ENCODE measurements at places on chromosomes 5 and 9.

DNA sequence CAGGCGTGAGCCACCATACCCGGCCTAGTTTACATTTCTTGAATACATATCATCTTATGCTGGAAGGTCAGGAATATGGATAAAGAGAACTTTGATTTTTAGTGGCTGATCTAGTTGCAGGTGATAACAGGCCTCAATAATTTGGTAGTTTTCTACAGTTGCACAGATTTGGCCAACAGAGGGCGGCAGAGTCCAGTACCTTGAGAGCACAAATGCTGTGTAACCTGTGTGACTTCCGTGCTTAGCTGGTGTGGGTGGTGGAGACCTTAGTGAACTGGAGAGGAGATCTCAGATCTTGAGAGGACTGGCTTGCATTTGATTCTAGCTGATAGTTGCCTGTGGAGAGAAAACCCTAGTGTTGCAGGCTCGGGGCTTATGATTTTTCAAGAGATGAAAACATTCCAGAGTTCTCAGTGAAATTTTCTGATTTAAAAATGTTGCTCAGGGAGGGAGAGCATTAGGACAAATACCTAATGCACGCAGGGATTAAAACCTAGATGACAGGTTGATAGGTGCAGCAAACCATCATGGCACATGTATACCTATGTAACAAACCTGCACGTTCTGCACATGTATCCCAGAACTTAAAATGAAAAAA is 17.4 kb upstream of the GPR151 start:
- DNase-seq = peak; percentile 33

GRCh38 chr5:136039202-136039601 is 10.4 kb downstream of the TGFBI start:
- no peak for DNase-seq

DNA sequence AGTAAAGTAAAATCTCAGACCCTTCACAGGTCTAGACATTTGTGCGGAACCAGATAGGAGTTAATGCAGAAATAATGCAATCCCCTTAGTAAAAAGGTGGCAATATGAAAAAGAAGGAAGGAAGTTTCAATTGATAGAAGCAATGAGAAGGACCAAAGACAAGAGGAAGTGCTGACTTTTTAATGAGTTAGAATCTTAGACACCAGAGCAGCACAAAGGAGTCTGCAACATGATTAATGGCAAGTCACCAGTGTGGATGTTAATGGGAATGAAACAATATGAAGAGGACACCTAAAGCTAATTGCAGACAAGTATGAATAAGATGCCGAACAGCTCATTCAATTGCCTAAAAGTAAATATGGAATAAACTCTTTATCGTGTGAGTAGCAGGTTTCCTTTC is 50.9 kb downstream of the MEGF9 start:
- no peak for DNase-seq

DNA sequence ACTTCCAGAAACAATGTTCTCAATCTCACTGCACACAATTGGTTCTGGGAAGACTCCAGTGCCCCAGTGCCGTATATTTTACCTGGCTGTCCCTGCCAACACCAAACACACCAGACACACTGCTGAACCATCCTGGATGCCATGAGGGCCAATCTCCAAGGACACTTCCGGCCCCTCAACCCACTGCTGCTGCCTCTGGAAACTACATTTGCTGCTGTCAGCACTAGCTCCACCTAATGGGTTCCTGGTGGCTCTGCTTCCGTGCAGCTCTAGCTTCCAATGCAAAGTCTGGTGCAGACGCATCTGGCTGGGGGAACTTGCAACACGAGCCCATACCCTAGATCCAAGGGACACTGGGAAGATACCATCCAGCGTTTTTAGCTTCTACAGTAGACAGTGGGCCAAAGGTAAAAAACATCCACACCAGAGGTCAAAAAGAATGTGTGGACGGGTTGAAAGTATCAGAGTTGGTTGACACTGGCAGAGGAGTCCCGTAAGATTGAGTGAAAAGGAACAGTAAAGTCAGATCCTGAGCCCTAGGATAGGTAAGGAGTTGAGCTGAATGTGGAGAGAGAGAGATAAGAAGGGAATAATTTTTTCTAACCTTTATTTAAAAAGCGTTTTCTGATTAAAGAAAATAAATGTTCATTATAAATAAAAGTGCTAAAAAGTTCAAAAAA is 99.7 kb upstream of the KIF2A start:
- DNase-seq = no peak

GRCh38 chr5:126707080-126707479 is 69.9 kb upstream of the LMNB1 start:
- no peak for DNase-seq

DNA sequence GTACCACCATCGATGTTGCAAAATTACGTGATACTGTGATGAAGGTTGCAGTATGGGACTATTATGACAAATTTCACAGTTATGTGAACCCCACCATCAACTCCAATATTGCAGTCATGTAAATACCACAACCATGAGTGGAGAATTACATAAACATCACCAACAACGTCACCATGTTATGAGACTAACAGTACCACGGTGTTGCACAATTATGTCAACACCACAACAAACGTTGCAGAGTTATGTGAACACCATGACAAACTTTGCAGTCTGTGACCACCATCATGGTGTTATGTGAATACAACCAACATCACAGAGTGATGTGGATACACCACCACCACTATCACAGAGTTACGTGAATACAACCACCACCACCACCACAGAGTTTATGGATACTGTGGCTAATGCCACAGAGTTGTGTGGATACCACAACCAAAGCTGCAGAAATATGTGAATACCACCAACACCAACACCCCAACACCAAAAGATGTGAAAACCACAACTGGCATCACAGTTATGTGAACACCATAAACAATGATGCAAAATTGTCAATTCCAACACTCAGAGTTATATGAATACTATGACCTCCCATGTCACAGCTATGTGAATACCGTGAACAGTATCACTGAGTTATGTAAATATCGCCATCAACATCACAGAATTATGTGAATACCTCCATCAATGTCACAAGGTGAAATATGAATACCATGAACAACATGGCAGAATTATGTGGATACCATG is 62.4 kb downstream of the SHC3 start:
- DNase-seq = no peak

DNA sequence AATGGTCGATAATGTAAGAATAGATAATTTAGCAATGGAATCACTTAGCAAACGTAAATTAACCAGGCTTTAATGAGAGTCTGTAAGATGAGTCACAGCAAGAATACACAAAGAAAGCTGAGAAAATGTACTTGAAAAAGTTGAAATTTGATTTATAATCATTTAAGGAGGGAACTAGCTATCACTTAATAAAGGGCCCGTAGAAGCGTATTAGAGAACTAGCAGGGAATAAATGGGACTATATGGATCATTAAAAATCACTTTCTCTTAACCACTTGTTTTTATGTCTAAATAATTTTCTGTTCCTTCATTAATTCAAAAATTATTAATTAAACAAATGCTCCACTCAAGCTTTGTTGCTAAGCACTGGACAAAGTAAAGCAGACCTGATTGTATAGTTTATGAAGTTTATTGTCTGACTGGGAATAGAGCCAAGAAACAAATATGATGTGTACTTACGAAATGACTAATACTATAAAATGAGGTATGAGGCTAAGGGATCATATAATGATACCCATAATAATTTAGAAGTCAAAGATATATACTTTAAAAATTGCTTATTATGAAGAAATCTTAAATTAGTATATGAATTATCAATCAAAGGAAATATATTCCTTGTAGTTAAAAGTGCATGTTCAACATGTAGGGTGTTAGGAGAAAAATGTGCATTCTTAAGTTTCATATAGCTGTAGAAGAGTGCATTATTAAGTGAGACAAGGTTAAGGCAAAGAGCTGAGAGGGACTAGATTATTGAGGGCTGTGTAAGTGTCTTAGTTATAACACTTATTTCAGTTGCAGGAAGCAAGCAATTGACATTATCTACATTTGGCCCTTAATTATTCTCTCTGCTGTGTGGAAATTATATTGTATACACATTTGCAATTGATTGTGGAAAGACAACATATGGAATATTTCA is 196.8 kb downstream of the PRDM9 start:
- DNase-seq = no peak

- DNase-seq = no peak
Observed at GRCh38 chr5:136166909-136167308, 26.1 kb downstream of the SMIM32 start.

DNA sequence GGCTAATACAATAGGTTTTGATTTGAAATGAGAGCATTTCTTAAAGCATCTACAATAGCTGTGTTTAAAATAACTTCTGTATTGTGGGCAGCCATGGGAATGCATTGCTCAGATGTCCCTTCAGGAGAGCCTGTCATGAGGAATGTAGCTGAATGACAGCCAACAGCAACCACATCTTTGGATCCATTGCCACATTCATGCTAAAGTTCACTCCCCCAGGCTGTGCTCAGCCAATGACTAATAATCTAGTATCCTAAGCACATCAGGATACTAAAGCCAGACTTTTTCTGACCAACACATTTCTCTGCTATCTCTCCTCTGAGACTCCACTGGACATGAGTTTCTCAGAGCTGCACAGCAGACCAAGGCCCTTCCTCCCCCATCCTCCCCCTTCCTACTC is 45.5 kb downstream of the HTR1A start:
- peak; percentile 45 for DNase-seq

GRCh38 chr5:69238760-69239251 is 4.1 kb downstream of the CDK7 start:
- DNase-seq = no peak

- DNase-seq = no peak
Observed at GRCh38 chr5:77861576-77861975, 85.4 kb upstream of the TBCA start.

GRCh38 chr5:171386006-171386671 is 1.5 kb upstream of the NPM1 start:
- DNase-seq = no peak

DNA sequence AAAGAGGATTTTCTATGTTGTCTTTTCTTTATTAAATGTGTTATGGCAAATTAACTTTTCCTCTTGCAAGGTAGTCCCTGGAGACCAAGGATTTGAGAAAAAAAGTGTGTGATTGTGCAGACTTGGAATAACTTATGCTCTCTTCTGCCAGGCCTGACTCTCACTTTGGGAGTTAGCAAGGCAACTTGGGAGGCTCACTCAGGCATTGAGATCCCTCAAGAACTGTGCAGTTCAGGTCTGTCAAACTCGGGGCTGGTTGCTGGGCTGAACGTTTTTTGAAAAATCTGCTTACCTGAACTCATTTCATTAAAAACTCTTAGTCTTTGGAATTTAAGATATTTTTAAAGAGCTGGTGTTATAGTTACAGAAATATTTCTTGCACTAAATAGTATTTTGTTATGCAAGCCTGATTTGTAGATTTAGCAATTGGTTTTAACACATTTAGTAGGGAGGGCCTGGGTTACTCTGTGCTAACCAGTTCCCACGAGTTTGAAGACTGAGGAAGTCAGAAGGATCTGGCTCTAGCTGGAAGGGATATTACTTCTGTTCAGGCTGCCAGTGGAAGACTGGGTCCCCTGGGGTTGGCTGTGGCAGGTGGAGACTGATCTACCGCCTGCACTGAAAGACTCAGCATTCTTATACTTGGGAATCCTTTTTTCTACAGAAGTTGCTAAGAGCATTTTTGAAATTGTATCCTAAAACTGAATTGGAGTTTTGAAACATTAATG is 150.4 kb upstream of the PCSK5 start:
- DNase-seq = no peak

- no peak for DNase-seq
Observed at GRCh38 chr9:15541872-15542271, 11.0 kb upstream of the CCDC171 start.

GRCh38 chr9:72996684-72997314 is 43.9 kb upstream of the ALDH1A1 start:
- DNase-seq = no peak

DNA sequence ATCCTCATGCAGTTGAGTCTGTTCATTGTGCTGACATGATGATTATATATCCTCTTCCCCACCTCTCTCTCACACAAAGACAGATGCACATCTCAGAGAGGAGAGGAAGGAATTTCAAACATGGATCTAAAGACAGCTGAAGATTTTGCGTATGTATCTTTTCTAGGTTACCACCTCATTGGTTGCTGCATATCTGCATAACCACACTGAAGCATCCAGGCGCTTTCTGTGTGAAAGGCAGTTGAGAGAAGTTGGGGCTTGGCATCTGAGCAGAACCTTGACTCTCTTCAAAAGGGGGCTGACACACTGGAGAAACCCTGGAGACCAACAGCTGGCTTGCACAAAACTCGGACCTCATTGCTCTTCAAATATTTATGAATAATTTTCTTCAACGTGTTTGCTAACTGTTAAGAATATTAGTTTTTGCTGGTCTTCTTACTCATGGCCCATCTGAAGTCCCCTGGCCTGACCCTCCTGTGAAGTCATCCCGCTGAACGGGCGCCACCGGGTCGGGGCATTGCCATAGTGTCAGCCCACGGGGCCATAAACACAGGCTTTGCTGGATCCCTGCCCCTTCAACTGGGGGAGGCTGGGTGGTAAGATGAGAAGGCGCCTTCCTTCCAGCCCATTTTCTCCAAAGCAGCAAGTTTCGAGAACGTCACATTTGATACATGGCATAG is 593.2 kb upstream of the CLINT1 start:
- DNase-seq = peak; percentile 11

DNA sequence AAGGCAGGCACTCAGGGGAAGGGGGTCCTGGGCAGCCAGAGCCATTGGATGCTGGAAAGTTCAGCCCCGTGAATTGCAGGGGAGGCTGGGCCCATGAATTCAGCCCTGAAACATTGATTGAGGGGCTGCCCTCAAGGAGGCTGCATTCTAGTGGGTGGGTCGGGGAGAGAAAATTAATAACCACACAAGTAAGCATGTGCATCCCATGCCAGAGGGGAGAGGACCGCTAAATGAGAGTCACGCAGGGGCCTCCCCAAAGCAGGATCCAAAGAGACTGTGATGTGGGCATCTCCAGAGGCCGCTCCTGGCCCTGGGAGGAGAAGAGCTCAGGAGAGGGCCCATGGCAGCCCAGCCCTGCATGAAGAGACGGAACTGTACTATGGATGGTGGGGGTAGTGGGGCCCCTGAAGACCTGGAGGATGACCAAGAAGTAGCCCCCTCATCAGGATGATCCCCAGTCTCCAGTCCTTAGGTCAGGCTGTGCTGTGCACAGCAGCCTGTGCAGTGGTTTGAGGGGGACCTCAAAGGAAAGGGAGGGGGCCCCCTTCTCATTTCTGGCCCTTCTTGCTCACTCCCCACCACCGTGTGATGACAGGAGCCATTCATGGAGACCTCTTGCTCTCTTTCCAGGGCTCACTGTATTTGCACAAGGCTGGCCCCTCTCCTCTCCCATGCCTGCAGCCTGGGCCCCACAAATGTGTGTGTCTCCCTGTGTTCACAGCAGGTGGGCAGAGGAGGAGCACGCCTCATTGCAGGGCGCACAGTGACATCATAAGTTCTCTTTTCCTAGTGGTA is 233.6 kb upstream of the IRX1 start:
- no peak for DNase-seq

DNA sequence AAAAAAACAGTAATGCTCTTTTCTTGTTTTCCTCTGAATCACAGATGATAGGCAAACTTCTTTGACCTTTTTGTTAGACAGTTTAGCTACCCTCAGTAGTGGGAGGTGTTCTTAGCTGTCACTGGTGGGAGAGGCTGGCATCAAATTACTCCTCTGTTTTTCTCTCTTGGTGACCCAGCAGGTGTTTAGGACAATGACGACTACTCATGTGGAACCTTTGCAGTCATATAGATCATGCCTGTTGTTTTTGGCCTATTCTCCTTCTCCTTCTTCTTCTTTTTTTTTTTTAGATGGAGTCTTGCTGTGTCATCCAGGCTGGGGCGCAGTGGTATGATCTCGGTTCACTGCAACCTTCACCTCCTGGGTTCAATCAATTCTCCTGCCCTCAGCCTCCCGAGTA is 15.4 kb upstream of the NPR2 start:
- DNase-seq = no peak

All from stromal cell of bone marrow (primary cell).